ENCODE measurements at places on chromosomes 12 and 14.

GRCh38 chr14:31902002-31902401 is 175.1 kb upstream of the ARHGAP5 start:
- no peak for DNase-seq

DNA sequence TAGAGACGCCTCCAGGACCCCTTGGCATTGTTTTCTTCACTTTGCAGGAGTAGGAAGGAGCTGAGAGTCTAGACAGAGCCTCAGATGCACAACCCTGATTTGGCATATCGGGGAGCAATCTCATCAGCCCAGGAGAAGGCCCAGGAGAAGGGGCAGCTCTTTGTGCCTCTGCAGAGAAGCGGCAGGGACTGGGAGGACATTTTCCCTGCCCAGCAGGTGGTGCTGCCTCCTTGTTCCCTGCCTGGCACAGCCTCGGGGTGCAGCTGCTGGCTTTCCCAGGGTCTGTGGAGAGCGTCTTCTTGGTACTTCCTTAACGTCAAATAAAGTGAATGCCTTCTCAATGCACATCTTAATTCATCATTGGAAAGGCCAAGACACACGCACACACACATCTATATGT is 419.5 kb downstream of the TMEM121 start:
- peak; percentile 21 for DNase-seq

DNA sequence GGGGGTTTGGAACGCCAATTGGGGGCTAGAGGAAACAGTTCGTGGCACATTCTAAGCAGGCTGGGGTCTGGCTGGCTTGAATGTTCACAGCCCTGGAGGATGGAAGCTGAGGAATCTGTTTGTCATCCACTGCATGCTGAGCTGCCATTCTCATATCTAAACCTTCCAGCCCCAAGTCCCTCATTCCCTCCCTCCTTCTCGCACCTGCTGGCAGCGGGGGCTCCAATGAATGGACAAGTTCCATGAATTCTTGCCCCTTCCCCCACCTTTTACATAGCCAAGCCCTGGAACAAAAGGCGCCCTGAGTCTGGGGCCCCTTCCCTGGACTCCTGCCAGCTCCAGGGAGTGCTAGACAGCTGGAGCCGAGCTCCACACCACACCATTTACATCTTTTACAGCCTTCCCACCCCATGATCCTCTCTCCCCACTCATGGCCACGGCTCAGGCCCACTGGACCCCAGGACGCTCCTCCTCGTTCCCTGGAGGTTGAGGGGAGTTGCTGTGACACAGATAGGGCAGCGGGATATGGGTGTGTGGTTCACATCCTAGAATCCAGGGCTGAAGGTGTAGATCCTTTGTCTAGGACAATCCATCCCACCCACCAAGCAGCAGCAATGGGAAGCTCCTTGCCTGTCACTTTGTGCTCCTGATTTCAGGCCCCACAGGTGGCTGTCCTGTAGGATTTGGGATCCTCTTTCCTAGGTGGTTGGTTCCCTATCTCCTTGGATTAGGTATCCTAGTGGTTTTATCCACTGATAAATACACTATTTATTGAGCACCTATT is 21.7 kb upstream of the VRTN start:
- no peak for DNase-seq

GRCh38 chr14:65179918-65180724 is 77.8 kb upstream of the MAX start:
- peak; percentile 25 for DNase-seq

- DNase-seq: peak; percentile 49
Observed at GRCh38 chr12:4118017-4118510, 155.5 kb upstream of the CCND2 start.

DNA sequence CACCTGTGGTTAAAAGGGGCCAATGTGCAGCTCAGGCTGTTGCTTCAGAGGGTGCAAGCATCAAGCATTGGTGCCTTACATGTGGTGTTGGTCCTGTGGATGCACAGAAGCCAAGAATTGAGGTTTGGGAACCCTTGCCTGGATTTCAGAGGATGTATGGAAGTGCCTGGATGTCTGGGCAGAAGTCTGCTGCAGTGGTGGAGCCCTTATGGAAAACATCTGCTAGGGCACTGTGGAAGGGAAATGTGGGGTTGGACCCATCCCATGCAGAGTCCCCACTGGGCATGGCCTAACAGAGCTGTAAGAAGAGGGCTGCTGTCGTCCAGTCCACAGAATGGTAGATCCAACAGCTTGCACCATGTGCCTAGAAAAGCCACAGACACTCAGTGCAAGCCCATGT is 36.6 kb downstream of the PCNX1 start:
- no peak for DNase-seq

DNA sequence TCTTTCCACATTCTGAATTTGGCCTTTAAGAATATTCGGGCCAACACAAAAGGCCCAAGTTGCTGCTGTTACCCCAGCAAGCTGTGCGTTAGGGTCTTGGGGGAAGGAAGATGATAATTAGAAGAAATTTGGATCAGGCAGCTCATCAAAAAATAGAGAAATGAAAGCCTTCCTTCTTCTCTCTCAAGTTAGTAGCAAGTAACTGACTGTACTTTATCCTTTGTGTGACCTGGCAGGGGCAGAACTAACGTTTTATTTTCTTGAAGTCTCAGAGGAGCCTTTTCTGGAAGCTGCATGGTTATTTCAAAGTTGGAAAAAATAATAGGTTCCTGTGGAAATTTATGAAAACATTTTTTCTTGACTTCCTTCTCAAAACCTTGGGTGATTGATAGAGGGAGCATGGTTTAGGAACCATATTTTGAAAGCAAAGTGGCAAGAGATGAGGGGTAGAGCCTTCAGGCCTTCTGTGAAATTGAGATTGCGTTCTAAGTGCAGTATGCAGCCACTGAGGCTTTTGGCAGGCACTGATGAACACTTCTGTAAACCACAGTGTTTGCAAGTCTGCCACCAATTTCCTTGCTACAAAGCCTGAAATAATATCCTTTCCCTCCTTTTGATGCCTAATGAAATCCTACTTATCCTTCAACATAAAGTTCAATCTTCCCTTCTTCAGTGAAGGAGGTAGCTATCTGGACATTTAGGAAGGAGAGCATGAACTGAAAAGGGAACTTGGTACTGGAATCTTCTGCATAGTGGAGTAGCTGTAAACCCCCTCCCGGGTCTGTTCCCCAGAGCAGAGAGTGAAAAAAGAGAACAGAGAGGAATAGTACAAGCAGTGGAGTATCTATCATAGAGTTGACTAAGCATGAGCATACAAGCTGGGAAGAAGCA is 123.2 kb downstream of the FGD4 start:
- peak; percentile 37 for DNase-seq

DNA sequence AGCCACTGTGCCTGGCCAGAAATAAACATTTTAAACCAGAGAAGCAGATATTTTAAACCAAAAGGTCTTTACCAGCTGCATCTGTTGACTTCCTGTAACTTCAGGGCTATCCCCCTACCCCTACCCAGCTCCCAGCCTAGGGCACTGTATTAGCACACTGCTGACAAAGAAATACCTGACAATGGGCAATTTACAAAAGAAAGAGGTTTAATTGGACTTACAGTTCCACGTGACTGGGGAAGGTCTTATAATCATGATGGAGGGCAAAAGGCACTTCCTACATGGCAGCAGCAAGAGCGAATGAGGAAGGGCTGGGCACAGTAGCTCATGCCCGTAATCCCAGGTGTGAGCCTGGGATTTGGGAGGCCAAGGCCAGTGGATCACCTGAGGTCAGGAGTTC is 26.0 kb downstream of the GEMIN2 start:
- DNase-seq: no peak

- DNase-seq: no peak
Observed at GRCh38 chr12:5022025-5022424, 21.7 kb upstream of the KCNA5 start.
